ENCODE measurements at places on chromosomes 5 and 9.

DNA sequence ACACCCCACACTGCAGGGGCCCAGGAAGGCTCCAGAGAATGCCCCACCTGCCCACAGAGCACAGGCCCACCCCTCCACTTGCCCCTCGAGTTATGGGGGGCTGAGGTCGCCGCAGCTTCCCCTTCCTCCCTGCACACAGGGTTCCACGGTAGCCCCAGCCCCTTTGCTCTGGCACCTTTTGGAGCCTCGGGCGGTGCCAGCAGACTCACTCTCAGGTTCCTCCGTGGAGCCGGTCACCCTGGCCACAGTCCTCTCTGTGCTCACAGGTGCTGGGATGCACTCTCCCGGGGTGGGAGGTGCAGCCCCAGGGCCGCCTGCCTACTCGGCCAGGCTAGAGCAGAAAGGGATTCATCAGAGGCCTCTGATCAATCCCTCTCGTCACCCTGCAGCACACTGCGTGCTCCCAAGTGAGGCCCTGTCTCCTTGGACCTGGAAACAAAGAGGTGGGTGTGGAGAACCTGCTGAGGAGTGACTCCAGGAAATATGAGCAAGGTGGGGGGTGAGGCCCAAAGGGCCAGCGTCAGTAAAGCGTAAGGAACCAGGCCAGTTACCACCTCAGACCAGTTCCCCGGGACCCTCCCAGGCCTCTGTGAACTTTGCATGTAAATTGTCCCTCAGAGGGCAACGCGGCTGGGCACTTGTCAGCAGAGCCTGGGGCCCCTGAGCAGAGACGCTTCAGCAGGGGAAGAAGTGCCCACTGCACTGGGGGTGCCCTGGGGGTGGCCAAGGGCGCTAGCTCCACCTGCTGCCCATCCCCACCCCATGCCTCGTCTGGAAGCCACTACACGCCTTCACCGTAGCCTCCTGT lies 167.8 kb downstream of the OLFM1 start:
- H3K4me3 ChIP-seq: no peak overlapping the region
- H3K27ac ChIP-seq: no peak overlapping the region
- DNase-seq: no peak
- H3K36me3 ChIP-seq: no peaks in the 10 kb centered on the region

DNA sequence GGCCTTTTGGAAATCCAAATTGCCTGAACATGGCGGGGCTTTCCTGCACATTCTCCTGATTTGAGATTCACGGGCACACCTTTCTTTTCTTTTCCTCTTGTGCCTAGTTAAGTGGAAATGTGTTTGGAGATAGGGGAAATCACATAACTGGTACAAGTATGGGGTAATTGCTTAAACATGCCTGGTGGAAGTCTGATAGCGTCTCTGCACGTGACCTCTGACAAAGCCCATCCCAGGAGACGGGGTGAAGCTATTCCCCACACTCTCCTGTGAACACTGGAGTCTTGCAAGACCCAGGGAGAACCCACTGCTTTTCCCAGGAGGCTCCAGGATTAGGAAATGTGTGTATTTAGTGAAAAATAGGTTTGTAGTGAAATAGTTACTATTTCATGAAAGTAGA lies 2.9 kb upstream of the REEP2 start:
- H3K27me3 ChIP-seq: peaks cover 3% of the 10 kb centered on the region
- peaks cover 15% of the 10 kb centered on the region for H3K36me3 ChIP-seq
- H3K4me3 ChIP-seq: no peak overlapping the region
- peaks cover 5% of the 10 kb centered on the region for H3K4me1 ChIP-seq

DNA sequence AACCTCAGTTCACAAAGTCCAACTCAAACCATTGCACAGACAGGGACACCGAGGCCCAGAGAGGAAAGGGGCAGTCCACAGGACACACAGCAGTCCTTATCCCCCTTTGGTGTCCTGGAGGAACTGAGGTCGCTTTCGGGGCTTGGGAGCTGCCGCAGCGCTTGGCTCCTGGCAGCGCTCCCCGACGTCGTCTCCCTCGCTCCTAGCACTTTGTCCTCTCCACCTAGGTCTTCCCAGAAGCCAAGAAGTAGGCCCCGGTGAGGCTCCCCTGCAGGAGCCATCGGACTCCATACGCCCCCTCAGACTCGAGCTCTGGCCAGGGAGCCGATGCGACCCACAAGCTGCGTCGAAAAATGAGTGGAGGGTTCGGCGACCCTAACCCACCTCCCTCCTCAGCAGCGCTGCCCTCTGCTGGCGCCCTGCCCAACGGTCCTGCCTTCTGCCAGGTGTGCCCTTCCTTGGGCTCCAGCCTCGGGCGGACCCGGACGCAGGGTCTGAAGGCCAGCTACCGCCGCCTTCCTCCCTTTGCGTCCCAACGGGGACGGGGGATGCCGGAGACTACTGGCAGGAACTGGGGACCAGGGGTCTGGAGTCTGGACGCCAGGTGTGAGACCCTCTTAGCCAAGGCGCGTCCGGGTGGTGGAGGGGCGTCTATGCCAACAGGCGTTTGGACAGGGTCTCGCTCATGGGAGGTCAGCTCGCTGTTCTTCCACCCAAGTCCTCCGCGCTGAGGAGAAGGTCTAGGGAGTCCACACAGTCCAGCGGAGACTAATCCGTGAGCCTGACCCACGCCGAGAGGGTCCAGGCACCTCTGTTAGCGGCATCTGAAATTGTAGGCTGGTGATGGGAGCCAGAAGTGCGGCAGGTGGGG lies 2.1 kb upstream of the PRDM12 start:
- H3K4me3 ChIP-seq: no peak overlapping the region
- no peak for DNase-seq
- peaks cover 31% of the 10 kb centered on the region for H3K4me1 ChIP-seq
- H3K27me3 ChIP-seq: peaks cover 66% of the 10 kb centered on the region
- H3K27ac ChIP-seq: no peak overlapping the region

DNA sequence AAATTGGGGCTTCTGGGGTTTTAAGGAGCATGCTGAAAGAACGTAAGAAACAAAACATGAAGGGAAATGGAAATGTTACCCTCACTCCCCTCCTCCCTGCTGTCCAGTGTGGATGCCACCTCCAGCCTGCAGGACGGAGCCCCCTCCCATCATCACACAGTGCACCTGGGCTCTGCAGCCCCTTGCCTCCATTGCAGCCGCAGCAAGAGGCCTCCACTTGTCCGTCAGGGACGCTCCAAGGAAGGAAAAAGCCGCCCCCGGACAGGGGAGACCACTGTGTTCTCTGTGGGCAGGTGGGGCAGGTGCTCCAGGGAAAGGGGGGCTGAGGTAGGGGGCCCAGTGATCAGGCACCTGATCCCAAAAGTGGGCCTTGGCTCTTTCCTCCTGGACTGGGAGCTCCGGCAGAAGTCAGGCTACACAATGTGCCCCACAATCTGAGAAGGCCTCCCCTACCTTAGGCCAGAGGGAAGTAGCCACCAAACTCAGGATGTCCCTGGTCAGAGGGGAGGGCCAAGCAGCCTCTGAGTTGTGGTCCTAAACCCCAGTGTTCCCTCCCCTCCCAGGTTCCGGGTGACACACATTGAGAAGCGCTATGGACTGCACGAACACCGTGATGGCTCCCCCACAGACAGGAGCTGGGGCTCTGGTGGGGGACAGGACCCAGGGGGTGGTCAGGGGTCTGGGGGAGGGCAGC lies 2.7 kb downstream of the RELL2 start:
- no peak overlapping the region for H3K27ac ChIP-seq

- H3K36me3 ChIP-seq: no peaks in the 10 kb centered on the region
- no peak for DNase-seq
- no peak overlapping the region for H3K4me3 ChIP-seq
- no peaks in the 10 kb centered on the region for H3K4me1 ChIP-seq
- H3K27ac ChIP-seq: no peak overlapping the region
Observed at GRCh38 chr5:145661737-145662485, 173.2 kb downstream of the PRELID2 start.

DNA sequence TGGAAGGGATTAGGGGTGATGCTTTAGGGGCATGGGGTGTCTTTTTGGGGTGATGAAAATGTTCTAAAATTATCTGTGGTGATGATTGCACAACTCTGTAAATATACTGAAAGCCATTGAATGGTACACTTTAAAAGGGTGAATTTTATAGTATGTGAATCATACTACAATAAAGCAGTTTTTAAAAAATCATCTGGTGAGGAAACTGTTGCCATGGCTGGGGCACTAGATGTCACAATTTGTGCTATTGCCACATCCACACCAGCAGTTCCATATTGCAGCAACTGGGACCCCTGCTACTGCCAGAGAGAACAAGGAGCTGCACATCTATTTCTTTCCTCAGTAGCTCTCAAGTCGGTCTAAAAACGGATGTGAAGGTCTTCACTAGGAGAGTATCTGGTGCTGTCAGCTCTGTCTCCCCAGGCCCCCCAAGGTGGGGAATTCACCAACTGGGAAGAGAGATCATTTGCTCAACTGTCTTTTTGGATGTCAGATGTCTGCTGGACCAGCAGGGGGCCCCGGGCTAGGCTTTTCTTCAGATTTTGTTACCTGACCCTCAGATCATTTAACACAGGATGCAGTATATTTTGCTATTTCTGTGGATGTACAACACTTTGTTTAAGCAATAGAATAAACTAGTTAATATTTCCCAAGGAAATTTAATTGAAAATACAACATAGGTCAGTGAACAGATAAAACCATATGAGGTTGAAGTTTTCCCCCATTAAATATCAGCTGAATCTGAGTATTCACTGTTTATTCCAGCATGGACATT lies 13.2 kb downstream of the CMYA5 start:
- H3K4me1 ChIP-seq: peaks cover 10% of the 10 kb centered on the region
- no peaks in the 10 kb centered on the region for H3K27me3 ChIP-seq
- peak; percentile 59 for DNase-seq

DNA sequence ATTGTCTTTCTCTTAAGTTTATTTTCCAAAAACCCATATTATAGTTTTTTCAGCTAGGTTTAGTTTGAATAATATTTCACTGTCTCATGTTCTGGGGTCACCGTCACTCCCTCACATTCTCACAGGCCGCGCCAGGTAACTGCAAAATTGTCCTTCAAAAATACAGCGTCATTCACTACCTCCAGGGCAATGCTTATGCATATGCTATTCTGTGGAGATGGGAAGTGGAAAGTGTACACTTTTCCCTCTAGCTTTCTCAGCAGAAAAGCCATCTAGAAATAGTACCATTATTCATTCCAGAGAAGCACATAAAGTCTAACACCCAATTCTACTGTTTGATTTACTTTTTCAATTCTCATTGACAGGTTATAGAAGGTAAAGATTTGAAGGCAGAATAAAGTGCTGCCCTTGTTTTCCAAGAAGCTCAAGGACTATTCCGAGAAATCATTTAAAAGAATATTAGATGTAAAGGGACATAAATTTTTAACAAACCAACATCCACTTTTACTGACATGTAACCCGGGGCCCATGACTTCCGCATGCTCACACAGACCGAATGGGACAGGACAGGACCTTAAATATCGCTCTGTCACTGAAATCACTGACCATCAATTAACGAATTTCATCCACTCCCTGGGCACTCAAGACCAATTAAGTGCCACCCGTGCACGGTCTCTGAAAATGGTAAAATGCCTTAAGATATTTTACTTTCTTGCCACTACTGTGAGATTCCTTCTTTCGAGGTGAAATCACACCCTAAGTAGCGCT lies 720 bp downstream of the NUDT12 start:
- peak; percentile 6 for DNase-seq
- H3K27me3 ChIP-seq: no peaks in the 10 kb centered on the region
- H3K4me1 ChIP-seq: peaks cover 17% of the 10 kb centered on the region

- no peak for DNase-seq
- H3K4me1 ChIP-seq: peaks cover 6% of the 10 kb centered on the region
- H3K27me3 ChIP-seq: no peaks in the 10 kb centered on the region
- no peaks in the 10 kb centered on the region for H3K36me3 ChIP-seq
- H3K4me3 ChIP-seq: no peak overlapping the region
Observed at GRCh38 chr9:89780959-89781358, 176.1 kb downstream of the GADD45G start.

- H3K36me3 ChIP-seq: peaks cover 61% of the 10 kb centered on the region
- no peaks in the 10 kb centered on the region for H3K27me3 ChIP-seq
Observed at GRCh38 chr5:154437281-154437965, 8.4 kb upstream of the SAP30L start.

GRCh38 chr5:167152561-167152960 lies 1138.9 kb upstream of the WWC1 start:
- H3K36me3 ChIP-seq: no peaks in the 10 kb centered on the region
- no peak overlapping the region for H3K4me3 ChIP-seq
- H3K27ac ChIP-seq: no peak overlapping the region
- no peaks in the 10 kb centered on the region for H3K4me1 ChIP-seq
- DNase-seq: no peak

DNA sequence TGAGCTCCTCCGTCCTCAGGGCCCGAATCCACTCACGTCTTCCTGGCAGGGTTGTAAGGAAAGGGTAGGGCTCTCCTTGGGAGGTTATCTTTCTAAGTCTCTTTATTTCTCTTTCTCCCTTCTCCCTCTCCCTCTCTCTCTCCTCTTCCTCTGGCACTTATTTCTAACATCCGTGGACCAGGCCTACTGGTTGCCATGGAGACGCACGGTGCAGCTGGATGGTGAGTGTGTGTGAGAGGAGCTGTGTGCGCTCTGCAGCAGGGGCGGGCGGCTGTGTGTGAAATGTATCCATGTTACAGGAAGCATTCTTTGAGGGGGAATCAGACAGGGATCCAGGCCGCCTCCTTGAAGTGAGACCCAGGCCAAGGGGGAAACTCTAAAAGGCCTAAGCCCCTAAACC lies 32.2 kb downstream of the PCDH1 start:
- DNase-seq: no peak
- no peaks in the 10 kb centered on the region for H3K36me3 ChIP-seq
- no peaks in the 10 kb centered on the region for H3K27me3 ChIP-seq
- H3K27ac ChIP-seq: no peak overlapping the region

GRCh38 chr9:26955222-26955903 lies 849 bp upstream of the IFT74 start:
- peak overlapping the region; percentile 87 for H3K27ac ChIP-seq
- peak overlapping the region; percentile 90 for H3K4me3 ChIP-seq
- peaks cover 25% of the 10 kb centered on the region for H3K4me1 ChIP-seq

DNA sequence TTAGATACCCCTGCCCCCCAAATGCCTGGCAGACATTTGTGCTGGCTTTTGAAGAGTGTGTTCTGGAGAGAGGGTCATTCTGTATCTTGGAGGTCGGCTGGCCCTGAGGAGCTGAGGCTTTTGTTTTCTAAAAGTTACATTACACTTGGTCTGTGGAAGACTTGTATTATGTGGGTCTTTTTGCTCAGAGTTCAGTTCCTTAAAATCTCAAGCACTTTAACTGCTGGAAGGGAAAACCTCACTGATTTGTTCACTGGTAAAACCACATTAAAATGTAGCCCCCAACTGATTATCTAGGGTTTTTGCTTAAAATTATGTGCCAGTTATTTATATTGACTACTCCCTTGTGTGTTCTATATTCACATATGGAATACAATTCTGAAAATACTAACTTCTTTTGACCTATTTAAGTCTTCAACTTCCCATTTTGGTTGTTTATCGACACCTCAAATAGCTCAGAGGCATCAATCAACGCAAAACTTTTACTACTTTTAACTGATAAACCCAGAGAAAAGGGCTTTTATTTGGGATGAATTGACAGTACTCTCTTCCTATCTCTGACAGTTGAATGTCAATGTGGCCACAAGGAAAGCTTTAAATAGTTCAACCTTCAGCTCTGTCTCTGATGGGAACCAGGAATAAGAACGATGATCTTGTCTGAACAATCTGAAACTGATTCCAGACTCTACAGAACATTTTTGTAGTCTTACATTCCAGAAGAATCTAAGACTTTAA lies 54.0 kb upstream of the MAP3K1 start:
- no peak overlapping the region for H3K4me3 ChIP-seq
- no peak overlapping the region for H3K27ac ChIP-seq
- H3K4me1 ChIP-seq: no peaks in the 10 kb centered on the region
- DNase-seq: no peak
- H3K27me3 ChIP-seq: no peaks in the 10 kb centered on the region

GRCh38 chr9:113219186-113219936 lies 1.7 kb downstream of the FKBP15 start:
- H3K27ac ChIP-seq: peak overlapping the region; percentile 46
- peaks cover 4% of the 10 kb centered on the region for H3K36me3 ChIP-seq
- peak overlapping the region; percentile 95 for H3K4me3 ChIP-seq
- peaks cover 43% of the 10 kb centered on the region for H3K4me1 ChIP-seq
